ENCODE measurements at places on chromosomes 7 and 10.

- no peak for DNase-seq
Measured at GRCh38 chr7:45863715-45864114, 9.2 kb downstream of the CCDC201 start.

DNA sequence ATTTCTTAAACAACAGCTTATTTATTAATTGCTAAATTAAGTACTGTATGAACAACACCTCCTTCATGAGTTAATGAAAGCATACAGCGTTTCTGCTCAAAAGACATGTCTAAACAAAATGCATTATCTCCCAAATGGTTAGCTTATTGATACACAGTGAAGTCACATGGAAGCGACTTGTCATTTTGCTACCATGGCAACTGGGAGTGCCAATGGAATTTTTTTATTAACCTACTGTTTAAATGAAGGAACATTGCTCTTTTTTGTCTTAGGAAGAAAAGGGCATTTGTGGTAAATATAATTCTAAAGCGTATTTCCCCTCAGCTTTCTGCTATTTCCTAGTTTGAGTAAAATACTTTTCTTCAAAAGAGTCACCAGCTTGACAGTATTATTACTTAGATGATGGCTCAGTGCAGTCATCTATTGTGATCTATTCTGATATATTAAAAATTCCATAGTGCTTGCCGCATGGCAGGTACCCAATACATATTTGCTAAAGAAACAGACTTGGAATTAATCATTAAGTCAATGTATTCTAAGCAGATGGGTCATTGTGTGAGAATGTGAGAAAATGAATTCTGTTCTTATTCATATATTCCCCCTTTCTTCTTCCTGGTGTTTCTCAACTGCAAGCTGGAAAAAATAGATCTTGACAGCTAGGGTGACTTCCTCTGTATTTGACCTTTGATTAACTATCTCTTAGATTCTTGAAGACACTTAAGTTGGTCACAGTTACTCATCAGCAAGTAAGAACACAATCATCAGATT is 818.3 kb downstream of the MAGI2 start:
- no peak for DNase-seq

DNA sequence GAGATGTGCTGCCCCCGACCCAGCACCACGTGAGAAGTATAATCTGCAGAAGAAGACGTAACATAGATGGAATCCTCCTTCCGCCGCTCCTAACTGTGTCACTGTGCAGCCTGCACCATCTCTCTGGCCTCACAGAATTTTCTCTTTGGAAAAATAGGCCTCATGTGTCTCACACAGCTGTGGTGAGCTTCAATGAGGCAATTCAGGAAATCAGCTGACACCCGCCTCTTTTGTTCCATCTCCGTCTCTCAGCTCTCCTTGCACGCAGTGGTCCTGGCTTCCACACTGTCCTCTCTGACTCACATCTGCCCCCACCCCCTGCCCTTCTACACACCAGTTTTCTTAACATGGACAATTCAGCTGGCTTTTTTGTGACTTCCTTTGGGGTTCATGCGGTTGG is 7.2 kb downstream of the C10orf90 start:
- DNase-seq, result no peak

GRCh38 chr7:26295586-26295985 is 3.9 kb downstream of the SNX10 start:
- no peak for DNase-seq

DNA sequence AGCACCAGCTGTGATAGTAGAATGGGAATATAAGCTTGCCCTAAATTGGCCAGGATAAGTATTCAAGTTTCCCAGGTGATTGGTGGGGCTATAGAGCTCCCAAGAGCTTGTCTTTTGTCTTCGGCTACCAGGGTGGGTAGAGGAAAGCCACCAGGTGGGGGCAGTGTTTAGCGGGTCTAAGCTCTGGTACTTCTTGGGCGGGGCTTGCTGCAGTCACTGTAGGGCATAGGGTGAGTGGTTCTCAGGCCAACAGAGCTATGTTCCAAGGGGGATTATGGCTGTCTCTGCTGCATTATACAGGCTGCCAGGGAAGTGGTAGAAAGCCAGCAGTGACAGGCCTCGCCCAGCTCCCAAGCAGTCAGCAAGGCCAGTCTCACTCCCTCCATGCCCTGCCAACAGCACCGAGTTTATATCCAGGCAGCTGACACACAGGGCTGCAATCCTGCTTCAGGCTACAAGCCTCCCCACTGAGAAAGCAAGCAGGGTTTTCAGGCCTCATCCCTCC is 110.7 kb downstream of the ZNF467 start:
- DNase-seq, result peak; percentile 44

DNA sequence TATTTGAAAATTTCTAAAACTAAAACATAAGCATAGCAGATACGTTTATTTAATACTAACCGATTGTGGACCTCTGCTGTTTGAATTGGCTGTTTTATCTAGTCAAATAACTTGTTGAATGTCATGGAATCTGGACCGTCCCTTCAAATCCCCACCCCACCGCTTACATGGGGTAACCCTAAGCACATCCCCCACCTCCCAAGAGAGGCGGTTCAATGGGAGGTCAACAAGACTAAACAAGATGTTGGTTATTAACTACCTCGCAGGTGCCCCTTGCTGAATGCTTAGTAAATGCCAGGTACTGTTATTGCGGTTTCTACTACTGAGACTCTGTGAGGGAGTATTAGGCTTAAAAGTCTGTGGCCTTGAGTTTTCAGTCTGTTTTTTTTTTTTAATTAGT is 70.9 kb downstream of the DAGLB start:
- no peak for DNase-seq

DNA sequence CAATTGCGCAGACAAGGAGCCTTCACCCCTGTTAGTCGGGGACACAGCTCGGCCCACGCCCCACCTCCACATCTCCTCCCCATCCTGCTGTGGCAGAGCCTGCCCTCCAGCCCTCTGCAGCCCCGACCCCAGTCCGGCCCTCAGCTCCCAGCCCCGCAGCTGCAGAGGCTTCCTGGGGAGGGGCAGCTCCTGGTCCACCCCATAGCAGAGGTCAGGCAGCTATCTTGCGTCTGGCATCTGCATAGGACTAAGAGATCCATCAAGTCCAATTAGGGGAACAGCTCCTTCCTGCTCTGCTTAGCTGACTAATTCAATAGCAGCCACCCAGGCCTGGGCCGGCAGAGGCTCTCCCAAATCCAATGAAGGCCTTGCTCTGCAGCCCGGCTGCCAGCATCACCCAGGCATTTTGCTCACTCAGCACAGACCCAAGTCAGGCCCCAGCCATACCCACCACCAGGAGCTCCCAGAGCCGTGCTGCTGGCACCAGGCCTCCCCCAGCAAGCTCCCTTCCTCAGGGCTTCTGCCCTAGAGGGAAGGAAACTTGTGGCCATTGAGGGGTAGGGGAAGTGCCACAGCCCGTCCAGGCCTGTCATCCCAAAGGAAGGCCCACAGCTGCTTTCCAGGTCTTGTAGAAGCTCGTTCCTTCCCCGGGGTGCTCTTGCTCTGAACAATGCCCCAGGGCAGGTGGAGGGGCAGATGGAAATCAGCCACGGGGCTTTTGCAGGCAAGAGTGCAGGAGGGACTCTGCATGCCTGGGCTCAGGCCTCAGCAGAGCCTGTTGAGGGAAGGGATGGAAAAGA is 106.2 kb upstream of the RET start:
- no peak for DNase-seq

- DNase-seq, result no peak
Measured at GRCh38 chr10:127922675-127923366, 15.9 kb downstream of the PTPRE start.

- no peak for DNase-seq
Measured at GRCh38 chr7:196283-196682, 3.9 kb downstream of the FAM20C start.

- no peak for DNase-seq
Measured at GRCh38 chr10:111298031-111298430, 221.2 kb downstream of the ADRA2A start.

- no peak for DNase-seq
Measured at GRCh38 chr7:122746948-122747347, 44.2 kb upstream of the RNF148 start.

- peak; percentile 57 for DNase-seq
Measured at GRCh38 chr7:131107337-131108211, 220.1 kb upstream of the MKLN1 start.

DNA sequence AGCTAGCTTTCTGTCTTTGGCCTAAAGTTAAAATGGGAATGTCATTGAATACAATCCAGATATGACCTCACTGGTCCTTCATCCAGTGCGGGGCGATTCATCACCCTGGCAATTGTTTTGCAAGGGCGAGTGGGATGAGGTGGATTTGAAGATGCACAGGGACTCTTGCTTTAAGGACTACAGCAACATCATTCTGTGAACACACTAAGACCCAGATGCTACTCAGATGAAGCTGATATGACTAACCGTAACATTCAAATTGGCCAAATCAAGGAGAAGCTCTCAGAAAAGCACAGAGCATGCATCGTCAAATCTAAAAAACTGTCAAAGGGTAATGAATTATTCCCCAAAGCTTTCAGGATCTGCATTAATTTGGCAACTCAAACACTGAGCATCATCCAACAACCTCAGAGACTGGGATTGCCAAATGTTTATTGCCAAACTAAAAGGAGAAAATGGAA is 12.8 kb downstream of the CPA1 start:
- no peak for DNase-seq

DNA sequence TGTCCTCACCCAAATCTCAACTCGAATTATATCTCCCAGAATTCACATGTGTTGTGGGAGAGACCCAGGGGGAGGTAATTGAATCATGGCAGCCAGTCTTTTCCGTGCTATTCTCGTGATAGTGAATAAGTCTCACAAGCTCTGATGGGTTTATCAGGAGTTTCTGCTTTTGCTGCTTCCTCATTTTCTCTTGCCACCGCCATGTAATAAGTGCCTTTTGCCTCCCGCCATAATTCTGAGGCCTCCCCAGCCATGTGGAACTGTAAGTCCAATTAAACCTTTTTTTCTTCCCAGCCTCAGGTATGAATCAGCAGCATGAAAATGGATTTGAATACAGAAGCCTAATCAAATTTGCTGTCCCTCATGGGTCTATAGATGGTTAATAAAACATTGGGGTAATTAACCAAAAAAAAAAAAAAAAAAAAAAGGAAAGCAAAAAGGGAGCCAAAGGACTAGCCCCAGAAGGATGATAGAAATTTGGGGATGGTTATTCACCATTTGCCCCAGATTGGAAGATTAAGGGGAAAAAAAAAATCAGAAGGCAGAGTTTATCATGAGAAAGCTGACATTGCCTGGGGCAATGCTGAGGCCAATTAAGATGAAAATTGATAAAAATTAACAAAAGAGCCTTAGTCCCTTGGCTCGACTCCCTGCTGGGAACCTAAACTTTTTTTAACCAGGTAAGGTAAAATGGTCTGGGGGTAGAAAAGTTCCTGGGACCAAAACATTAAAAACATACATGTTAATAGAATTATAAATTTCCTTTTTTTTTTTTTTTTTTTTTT is 27.6 kb downstream of the AVL9 start:
- no peak for DNase-seq

DNA sequence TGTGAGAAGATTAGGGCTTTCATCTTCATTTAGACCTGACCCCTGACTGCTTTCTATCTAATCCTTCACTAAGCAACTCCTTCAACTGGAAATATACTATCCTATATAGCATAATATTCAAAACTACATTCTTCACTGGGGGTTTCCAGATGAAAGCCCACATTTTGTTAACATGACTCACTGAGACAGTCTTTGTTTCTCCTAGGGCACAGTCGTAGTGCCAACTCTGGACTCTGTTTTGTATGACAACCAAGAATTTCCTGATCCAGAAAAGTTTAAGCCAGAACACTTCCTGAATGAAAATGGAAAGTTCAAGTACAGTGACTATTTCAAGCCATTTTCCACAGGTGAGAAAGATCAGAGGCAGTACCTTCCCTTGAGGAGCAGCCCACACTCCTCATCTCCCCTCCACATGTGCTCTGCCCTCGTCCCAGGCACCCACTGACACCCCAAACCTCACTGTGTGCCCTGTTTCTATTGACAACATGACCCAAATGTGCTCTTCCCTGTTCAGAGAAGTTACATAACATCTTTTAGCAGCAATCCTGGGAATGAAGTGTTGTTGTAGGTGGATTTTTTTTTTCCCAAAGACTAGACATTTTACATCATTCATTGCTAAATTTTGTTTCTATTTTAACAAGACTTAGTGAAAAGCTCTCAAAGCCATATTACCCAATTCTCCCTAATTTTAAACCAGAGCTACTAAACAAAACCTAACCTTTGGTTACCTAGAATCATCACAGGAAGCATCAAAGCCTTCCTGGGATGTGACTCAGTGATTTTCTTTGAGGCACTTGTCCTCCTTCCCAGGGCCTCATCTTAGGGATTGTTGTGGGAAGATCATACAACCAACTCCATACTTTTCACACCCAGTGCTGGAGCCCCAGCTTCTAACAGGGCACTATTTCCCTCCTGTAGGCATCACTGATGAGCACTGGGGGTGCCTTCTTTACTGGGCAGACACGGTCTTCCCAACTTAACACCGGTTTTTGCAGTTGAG is 10.7 kb downstream of the CYP2E1 start:
- DNase-seq, result no peak

GRCh38 chr10:28391283-28391682 is 88.4 kb upstream of the MPP7 start:
- DNase-seq, result no peak

GRCh38 chr7:14196555-14196954 is 207.1 kb upstream of the ETV1 start:
- DNase-seq, result no peak

- DNase-seq, result no peak
Measured at GRCh38 chr10:119313644-119314043, 106.3 kb downstream of the GRK5 start.

DNA sequence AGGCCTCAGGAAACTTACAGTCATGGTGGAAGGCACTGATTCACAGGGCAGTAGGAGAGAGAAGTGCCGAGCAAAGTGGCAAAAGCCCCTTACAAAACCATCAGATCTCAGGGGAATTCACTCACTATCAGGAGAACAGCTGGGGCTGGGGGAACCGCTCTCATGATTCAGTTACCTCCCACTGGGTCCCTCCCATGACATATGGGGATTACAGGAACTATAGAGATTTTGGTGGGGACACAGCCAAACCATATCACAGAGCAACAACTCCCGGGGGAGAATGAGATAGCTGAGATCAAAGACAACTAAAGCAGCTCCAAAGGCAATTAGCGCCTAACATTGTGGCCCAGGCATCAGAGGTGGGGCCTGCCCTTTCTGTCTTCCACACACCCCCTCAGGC is 85.4 kb upstream of the VOPP1 start:
- peak; percentile 92 for DNase-seq

- DNase-seq, result no peak
Measured at GRCh38 chr10:123807444-123808035, 84.1 kb downstream of the CPXM2 start.

DNA sequence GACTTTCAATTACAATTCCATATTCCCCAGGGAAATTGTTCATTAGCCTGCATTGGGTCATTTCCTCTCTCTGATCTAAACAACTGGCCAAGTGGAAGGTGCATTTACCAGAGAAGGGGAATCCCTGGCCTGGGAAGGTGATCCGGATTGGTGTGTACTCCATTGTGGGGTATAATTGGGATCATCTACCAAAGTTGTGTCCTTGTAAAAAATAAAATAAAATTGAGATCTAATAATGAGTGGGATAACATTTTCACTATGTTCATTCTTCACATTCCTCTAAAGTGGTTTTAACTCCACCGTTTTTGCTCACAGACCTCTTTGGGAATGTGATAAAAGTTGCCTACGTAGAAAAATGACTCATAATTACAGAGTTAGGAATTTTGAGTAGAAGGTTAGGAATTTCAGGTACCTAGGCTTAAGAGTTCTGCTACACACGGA is 22.8 kb downstream of the ARL5B start:
- DNase-seq, result no peak

GRCh38 chr10:29257106-29257783 is 31.6 kb upstream of the LYZL1 start:
- no peak for DNase-seq
